ENCODE measurements at places on chromosomes 11 and 22. TPM values are rescaled to one million over a fixed set of nuclear protein-coding genes. Genes with fewer than 3 reads are reported as not detected.
A peak's percentile ranks its signal among the peaks of the same experiment; 100 is the strongest.

The TSPAN32 gene
- polyA plus RNA-seq, result 2.0 TPM

The MGAT3 gene
- polyA plus RNA-seq, result 22.4 TPM

DNA sequence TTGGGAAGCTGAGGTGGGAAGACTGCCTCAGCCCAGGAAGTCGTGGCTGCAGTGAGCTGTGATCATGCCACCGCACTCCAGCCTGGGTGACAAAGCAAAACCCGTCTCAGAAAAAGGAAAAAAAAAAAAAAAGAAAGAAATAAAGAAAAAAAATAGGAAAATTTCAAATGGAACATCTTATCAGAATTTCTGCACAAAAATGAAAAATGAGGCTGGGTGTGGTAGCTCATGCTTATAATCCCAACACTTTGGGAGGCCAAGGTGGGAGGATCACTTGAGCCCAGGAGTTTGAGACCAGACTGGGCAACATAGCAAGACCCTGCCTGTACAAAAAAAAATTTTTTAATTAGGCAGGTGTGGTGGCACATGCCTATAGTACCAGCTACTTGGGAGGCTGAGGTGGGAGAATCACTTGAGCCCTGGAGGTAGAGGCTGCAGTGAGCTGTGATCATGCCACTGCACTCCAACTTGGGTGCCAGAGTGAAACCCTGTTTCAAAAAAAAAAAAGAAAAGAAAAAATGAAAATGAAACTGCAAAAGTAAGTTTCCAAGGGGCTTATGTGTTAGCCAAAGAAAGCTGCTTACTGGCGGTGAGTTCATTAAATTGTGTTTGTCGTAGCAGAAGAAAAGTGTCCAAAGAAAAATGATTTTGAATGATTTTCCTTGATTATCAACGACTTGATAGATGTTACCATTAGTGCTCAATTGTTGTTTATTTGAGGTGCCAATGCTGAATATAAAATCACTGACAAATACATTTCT lies 7.5 kb upstream of the CRKL start:
- DNase-seq, result no peak

DNA sequence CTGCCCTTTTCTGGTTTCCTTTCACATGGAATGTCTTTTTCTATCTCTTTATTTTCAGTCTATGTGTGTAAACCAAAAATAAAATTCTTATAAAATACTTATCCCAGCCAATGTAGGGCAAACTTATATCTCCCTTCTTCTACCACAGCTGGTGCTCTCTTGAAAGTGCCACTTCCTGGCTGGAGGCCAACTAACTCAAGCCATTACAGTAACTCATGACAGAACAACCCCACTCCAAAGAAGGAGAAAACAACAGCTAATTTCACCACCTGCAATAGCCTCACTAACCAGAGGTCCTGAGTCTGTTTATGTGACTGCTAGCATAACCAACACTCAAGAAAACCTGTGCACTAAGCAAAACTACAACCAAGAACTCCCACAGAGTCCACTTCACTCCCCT lies 74.9 kb upstream of the DBX1 start:
- DNase-seq, result no peak

- no peak for DNase-seq
These were observed 11.9 kb downstream of the SLC29A2 start for GRCh38 chr11:66359662-66360087.

The HBD gene
- 1.7 TPM for polyA plus RNA-seq

GRCh38 chr11:22192642-22193347 lies at the start of gene ANO5:
TSS of gene ANO5 (plus strand) at chr11:22193085. CDS start at chr11:22193493, 408 bp downstream.
- DNase-seq, result no peak

DNA sequence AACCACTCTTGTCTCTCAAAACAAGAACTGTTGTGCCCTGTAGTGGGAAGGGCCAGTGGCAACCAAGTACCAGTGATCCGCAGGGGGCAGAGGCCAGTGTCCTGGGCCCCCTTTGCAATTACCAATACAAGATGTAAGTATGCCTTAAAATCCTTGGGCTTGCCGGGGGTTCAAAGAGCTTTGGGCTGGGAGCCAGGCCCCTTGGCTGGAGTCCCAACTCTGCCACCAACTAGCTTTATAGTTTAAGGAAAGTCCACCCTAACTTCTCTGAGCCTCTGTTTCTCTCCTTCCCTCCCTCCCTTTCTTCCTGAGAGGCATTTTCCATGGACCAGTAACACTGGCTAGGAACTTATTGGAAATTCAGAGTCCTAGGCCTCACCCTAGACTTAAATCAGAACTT lies 15.5 kb downstream of the CLMP start:
- DNase-seq, result no peak

- no peak for DNase-seq
These were observed 32.5 kb upstream of the SLC35C1 start for GRCh38 chr11:45772449-45772774.

The GRK3 gene
- polyA plus RNA-seq, result 10.3 TPM

GRCh38 chr11:46555267-46556054 lies 38.4 kb downstream of the AMBRA1 start:
- DNase-seq, result no peak

DNA sequence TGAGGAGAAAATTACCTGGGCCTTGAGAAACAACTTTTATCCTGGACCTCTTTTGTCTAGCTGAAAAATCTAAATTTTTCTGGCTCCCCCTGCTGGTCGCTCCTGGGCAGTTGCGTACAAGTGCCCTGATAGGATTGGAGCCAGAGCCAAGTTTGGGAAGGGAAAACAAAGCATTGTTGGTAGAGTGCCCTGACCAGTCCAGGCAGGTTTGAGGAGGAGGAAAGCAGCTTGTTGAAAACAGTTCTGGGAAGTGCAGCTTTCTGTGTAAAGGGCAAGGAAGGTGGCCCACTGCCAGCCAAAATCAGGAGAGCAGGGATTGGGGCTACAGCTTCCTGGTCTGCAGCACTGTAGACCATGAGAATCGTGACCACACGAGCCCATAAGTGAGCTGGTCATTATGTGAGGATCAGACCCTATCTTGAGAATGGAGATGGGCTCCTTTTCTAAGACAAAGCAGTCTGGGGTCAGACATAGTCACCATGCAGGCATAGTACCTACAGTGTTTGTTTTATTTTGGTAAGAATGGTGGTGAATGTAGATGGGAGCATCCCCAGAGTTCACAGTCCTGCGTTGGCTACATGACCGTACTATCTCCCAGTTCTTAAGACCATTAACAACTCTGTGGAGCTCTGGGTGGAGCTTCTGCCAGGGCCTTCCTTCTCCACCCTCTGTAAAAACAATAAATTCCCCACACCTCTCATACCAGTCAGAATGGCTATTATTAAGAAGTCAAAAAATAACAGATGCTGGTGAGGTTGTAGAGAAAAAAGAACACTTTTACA lies 21.3 kb upstream of the PIK3IP1 start:
- DNase-seq, result peak; percentile 43

DNA sequence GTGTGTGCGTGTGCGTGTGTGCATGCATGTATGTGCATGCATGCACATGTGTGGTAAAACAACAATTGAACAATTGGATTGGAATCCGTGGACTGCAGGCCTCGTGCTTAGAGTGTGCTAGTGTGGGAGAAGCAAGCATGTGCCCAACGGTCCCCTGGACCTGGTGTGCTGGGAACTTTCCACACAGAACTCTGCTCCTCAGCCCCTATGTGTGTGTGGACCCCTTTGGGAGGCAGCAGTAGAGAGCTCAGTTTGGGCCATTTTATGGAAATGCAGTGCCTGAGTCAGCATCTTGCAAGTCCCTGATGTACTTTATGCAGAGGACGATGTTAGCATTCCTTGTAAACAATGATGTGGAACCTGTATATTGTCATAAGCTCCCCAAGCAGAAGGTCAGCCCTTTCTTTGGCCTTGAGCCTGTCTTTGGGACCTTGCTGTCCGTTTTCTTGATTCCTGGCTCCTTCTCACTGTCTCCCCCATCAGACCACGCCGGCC lies 167.3 kb downstream of the TBC1D22A start:
- no peak for DNase-seq

GRCh38 chr22:23228503-23228902 lies 48.2 kb downstream of the BCR start:
- no peak for DNase-seq

GRCh38 chr11:17014321-17014832 lies at the start of gene PLEKHA7:
TSS of gene PLEKHA7 (minus strand) at chr11:17014414. CDS start at chr11:17014401, 13 bp downstream.
- DNase-seq, result no peak

DNA sequence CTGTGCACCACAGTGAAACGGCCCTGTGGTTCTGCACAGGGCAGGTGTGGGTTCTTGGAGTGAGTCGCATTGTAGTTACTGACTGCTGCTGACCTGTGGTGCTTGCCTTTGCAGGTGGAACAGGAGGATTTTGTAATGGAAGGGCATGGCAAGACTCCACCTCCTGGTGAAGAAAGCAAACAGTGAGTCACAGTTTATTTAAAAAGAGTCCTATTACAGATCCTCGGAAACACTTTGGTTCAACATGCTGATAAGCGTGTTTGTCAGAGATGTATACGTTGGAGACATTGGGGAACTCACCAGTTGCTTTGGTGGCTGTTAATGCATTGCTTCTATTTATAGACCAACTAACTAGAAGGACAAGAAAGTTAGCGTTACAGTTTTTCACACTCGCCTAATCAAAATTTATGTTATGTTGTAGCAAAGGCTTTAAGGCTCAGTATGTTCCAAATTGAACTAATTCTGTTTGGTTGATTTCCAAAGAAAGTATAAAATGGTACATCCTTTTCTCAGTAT lies 21.7 kb upstream of the TNRC6B start:
- DNase-seq, result no peak

DNA sequence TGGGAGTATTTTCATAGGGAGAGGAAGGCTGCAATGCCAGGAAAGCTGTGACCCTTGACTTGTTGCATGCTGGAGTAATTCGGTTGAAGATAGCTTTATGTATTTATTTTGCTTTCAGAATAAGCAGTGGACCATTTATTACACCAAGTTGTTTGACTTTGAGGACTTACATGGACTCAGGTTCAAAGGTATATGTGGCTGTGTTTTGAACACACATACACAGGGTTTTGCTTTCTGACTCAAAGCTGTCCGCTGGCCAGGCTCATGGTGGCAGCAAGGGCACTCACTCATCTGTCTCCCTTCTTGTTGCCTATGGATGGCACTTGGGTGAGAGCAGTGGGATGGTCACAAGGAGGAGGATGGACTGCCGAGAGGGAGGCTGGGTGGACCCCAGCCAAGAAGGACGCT lies 6.5 kb downstream of the TIMP3 start:
- DNase-seq, result no peak

The MAPK8IP1 gene
- polyA plus RNA-seq, result 23.1 TPM

DNA sequence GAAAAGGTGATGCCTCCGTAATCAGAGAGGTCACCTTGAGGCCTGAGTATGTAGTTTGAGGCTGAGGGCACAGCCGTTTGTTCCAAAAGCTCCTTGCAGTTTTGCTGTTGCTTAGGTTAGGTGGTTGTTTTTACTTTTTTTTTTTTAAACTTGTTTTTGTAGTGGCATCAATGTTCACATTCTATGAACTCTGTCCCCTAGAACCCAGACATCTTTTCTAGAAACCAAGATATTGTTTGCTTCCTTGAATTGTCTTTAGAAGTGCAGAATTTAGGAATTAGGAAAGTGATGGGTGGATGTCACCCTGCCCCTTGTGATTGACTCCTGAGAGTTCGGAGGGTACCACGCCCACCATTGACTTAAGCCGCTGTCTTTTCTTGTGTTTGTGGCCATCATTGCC lies 35.7 kb upstream of the ETS1 start:
- no peak for DNase-seq

DNA sequence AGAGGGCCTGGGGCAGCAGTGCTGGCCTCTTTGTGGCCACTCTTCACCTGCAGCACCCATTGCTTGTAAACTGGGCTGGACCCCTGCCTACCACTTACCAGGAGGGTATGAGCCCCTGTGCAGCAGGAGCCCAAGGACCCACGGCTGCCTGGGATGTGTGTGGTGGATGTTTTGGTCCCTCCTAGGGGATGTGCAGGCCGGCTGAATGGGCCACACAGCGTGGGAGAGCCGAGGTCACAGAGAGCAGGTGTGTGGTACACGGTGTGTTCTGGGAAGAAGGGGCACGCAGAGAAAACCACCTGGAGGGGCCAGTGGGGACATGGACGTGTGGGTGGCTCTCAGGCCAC lies 19.3 kb upstream of the GNB1L start:
- no peak for DNase-seq

DNA sequence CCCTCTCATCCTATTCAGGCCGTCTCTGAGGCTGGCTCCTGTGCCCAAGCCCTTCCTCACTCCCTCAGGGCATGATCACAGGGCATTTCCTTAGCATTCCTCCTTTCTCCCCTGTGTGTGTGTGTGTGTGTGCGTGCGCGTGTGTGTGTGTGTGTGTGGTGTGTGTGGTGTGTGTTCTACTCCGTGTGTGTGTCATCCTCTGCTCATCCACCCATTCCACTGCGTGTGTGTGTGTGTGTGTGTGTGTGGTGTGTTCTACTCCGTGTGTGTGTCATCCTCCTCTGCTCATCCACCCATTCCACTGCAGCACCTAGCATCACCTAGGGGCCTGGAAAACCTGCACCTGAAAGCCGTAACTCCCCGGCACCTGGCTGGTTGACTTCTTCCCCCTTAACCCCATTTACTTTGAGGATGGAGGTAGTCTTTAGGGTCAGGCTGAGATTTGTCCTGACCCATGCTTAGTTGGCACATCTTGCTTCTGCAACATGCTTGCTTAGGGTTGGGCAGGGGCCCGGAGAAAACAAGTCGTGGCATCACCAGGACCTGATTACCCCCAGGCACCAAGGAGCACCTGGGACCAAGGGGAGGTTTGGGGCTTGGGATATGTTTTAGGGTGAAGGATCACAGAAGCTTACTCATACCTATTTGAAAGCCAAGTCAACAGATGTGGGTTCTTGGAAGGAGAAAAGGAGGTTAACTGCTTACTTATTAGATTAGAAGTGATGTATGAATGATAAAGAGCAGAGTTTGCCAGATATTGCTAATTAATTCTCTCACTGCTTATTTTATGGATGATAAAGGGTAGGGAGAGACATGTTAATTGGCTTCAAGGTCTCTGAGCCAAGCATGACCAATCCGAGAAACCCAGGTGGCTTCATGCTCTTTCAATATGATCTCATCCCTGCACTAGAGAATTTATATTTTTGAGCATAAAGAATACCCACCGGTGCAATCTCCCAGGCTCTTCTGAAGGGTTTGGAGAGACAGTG lies 18.9 kb downstream of the TIMP3 start:
- DNase-seq, result no peak

The FAM83F gene
- 2.0 TPM for polyA plus RNA-seq

DNA sequence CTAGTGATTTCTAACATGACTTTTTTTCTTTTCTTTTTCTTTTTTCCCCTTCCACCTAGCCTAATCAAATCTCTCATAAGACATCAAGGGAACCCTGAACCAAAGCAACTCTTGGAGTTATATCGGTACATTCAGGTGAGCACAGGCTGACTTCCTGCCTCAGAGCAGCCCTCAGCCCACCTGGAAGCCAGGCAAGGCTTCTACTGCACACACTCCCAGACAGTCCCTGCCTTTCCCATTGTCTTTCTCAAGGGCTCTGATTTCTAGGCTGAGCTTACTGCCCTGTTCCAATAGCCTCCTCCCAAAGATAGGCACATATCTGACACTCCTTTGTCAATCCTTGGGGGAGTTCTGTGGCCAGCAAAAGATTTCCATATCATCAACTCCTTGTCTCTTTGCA lies 629.5 kb downstream of the NTM start:
- no peak for DNase-seq

GRCh38 chr22:36922711-36923110 lies 9.3 kb downstream of the CSF2RB start:
- DNase-seq, result no peak

DNA sequence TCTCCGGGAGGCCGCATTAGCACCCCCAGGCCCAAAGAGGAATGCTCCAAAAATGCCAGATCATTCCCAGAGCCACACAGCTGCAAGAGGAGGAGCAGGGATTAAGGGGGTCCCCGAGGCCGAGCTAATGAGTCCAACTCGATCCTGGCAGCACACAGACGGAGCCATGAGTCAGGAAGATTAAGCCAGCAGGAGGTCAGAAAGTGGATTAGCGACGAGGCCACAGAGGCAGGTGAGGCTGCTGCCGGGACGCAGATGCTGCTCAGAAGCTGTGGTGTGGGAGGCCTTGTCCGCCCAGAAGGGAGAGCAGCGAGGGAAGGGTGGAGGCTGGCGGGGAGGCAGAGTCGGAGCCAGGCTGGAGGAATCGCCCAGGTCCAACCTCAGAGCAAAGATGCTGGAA lies 120.5 kb downstream of the SHANK2 start:
- no peak for DNase-seq
